ENCODE measurements at places on chromosomes 3 and 15.

- DNase-seq, result no peak
Observed at GRCh38 chr3:40340541-40341170, 31.1 kb downstream of the EIF1B start.

- DNase-seq, result no peak
Observed at GRCh38 chr3:76668653-76669052, 371.2 kb upstream of the ROBO2 start.

GRCh38 chr3:140568842-140569520 lies 108.9 kb upstream of the TRIM42 start:
- no peak for DNase-seq

DNA sequence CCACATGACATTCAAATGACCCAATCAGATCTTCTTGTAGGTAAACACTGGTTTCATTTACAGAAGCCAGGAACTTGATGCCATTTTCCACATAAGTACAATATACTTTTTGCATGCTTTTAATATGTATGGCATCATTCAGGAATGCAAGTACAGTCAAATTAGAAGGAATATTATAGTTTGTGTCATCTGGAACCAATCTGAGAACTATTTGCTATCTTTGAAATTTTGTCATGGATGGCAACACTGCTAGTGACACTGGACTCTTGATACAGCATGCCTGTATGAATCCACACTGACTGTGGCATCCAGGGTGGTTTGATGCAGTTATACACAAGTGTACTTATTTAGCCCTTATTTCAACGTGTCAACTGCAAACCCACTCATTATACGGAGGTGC lies 141.6 kb downstream of the EBLN2 start:
- no peak for DNase-seq

- DNase-seq, result peak; percentile 78
Observed at GRCh38 chr15:101439920-101440319, 49.6 kb downstream of the PCSK6 start.

GRCh38 chr15:73366766-73367623 lies 1.8 kb downstream of the HCN4 start:
- no peak for DNase-seq

GRCh38 chr15:65782096-65782495 lies 10.0 kb downstream of the DENND4A start:
- no peak for DNase-seq

DNA sequence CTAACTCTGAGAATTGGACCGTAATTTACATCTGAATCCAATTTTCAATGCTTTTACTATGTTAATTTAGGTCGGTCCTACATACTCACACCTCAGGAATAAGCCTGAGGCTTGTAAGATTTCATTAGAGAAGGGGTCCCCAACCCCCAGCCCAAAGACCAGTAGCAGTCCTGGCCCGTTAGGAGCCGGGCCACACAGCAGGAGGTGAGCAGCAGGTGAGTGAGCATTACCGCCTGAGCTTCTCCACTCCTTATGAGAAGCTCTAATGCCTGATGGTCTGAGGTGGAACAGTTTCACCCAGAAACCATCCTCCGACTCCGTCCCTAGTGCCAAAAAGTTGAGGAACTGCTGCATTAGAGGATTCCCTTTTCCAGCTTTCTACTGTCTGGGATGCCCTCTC lies 757.3 kb downstream of the SI start:
- no peak for DNase-seq

DNA sequence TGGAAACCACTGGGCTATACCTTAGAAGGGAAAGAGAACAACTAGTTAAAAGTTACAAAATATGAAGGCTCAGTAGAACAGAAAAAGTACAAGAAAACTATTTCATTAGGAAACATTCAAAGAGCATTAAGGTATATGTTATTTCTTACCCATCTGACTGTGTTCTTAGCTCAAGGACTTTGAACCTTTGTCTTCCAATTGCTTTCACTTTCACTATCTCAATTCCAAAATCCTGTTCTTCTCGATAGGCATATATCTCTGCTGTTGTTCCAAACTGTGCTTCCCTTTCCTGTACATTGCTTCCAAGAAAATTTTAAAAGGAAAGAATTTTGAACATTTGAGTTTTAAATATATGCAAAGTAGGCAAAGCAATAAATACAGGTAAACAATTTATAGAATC lies 6.9 kb downstream of the CRBN start:
- no peak for DNase-seq

DNA sequence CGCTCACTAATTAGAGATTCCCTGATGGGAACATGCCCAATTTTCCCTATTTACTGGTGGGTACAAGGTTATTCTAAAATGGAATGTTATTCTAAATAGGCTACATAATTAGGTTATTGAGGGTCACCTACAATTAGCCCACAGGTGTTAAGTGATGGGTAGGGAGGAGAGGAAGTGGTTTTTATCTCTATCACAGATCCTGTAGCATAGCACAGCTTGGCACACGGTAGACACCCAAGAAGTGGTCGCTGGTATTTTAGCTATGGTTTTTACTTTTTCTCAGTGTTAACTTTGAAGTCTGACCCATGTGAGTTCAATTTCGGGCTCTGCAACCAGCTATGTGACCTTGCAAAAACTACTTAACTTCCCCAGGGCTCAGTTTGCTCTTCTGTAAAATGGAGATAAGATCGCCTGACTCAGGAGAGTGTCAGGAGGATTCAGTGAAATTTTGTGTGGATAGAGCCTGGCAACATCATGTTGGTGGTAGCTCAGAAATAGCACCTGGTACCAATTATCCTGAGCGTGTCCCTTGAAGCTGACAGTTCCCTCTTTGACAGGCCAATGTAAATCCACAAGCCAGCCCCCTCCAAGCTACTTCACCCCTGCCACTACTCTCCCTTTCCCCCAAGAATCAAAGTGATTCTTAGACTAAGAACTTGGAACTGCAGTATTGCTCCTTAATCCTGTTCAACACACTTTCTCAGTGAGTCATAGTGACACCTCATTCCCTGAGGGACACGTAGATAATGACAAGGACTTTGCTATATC lies 8.7 kb upstream of the LMCD1 start:
- peak; percentile 21 for DNase-seq

- peak; percentile 88 for DNase-seq
Observed at GRCh38 chr15:95557226-95558046, 773.1 kb upstream of the NR2F2 start.

- DNase-seq, result no peak
Observed at GRCh38 chr15:52689562-52689961, 10.4 kb upstream of the ATOSA start.

DNA sequence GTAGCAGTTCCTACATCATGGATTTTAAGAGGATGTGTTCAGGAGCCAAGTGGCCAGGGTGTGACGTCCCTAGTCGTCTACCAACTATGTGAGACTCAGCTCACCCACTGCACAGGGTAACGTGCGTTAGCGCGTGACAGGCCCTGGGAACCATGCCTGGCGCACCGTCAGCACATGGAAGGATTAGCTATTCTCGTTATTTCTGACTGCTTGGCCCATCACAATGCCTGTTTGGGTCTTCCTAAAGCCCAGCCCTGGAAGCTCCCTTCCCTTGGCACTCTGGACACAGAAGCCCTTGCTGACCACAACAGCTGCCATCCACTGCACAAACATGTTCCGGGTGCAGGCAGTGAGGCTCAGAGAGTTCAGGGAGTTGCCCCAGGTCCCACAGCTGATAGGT lies 91.0 kb upstream of the RPL32 start:
- no peak for DNase-seq

DNA sequence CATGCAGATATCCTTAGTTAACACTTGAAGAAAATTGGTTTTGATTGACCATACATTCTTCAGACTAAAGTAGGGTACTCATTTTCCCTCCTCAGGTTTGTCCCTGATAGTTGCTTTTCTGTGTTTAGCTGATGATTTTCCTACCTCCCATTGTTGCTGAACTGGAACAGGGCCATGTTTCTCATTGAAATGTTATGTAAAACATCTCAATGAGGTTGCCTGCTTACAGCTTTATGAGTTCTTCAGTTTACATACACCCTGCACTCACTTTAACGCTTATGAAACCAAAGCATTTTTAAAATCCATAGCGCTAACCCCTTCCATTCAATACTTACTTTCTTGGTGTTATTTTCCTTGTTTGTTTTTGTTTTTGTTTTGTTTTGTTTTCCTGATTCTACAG lies 61.9 kb downstream of the HMG20A start:
- peak; percentile 47 for DNase-seq

DNA sequence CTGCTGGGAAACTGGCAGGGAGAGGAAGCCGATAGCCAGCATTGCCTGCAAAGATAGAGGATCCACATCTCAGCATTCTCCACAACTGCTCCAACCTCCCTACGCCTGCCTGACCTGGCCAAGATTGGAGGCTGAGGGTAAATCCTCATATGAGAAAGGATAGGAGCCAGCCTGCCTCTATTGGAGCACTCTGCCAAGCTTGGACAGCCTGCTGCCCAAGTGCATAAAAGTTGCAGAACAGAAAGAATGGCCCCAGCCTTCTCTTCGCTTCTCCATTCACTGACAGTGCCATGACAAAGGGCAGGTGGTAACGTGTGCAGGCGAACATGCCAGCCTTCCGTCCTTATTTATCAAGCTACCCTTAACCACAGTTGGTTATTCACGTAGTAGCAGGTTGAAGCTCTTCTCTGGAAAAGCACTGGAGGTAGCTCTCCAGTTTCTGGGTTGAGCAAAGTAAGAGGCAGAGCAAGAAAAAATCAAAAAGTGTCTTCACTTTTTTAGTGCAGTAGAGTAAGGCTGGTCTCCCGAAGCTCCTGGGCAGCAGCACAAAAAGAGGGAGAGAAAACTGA lies 4.3 kb downstream of the BMF start:
- no peak for DNase-seq

DNA sequence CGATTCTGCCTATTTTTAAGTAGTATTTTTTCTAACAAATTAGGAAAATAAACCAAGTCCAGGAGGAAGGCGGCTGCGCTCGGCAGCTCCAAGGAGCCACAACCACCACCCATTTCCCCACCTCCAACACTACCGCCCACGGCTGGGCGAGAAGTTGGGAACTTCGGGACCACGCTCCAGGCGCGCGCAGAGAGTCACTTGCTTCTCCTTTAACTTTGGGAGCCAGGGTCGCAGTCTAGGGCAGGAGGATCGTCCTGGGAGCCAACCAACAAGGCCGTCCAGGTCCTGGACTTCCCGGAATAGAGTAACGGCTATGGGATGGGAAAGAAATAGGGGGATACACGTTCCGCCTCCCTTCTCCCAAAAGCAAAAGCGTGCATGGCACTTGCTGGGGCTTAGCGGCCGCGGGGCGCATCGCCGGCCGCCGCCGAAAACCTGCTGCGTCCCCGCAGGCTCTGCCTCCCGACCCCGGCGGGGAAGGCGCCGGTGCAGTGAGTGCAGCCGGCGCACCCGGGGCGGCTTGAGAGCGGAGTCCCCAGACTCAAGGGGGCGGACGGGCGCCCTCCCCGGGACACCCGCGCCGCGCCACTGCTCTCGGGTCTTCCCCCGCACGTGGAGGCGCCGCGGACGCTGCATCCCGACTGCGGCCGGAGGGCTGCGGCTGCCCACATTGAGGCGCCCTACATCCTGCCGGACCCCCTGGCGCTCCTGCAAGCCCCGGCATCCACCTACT lies 699 bp downstream of the MEGF11 start:
- peak; percentile 42 for DNase-seq

- DNase-seq, result no peak
Observed at GRCh38 chr3:125156456-125156855, 56.1 kb downstream of the SLC12A8 start.

DNA sequence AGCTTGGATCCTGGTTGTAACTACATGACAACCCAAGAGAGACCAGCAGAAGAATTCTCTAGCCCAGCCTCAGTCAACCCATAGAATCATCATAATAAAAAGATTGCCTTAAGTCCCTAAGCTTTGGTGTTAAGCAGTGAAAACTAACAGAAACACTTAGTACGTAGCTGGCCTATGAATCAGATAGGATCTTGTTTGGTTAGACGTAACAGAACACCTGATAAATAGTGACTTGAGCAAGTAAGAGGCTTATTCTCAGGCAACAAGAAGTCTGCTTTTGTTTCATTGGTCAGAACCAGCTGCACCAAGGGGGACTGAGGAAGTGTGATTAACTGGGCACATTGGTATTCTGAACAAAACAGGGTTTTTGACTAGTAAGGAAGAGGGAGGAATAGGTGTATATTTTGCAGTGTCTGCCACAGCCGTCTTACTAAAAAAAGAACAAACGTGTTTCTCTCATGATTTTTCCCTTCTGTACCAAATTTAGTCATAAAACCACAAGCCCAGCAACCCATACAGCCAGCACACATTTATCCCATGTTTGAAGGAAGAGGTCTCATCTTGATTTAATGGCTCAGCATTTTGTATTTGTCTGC lies 53.3 kb upstream of the GLCE start:
- no peak for DNase-seq

DNA sequence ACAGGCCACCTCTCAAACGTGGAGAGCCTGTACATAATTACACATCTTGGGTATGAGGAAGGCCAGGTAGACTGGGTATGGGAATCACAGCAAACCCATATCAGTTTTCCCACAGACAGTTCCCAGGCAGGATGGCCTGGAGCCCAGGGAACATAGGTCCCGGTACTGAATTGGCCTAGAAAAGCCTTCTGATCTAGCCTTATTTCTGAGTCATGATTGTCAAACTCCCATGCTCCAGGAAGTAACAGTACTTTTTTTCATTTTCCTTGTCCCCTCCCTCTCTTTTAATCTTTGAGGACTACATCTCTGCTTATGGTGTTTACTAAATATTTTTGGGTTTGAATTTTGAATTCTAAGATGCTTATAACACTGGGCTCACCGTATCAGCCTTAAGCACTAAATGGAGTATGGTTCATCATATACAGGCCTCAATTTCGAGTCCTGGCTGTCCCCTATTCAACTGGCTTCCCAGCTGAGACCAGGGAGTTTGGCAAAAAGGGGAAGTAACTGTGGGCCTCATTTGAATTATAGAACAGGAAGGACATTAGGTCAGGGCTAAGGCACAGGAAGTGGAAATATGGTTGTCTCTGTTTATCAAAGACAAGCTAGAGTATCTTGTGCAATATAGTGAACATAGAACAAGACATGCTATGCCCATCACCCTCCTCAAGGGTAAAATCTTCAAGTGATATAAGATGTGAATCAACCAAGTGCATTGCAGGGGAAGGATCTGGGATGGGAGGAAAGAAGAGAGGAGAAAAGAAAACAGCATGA lies 494.6 kb downstream of the NTRK3 start:
- no peak for DNase-seq

DNA sequence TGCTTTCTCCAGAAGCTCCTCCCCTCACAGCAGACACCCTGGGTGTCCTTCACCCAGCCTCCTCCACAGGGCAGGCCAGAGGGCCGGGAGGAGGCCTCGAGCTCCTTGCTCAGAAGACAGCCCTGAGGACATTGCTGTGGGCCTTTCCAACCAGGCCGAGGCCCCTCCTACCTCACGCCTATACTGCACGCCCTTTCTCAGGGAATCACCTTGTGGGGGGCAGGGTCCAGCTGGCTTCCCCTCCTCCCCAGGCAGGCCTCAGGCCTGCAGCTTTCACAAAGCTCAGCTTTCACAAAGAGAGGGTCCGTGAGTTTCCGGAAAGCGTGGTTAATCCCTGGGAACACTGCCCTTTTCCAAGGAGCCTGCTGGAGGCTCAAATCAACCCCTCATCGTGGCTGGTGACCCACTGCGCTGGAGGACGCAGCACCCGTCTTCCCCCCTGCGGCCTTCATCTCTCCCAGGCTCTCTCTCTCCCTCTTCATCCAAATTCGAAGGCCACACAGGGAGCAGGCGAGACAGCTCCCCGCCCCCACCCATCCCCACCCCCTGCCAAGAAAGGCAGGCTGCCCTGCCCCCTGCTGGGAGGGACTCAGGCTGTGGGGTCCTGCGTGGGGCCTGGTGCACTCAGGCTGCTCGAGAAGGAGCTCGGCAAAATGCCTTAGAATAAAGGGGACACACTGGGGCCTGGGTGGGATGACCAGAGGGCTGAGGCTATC lies 79.4 kb downstream of the OCA2 start:
- no peak for DNase-seq

All from AG20443 (cell line).